NCI-H345 (cell line): ENCODE measurements at places on chromosomes 13 and 19.

DNA sequence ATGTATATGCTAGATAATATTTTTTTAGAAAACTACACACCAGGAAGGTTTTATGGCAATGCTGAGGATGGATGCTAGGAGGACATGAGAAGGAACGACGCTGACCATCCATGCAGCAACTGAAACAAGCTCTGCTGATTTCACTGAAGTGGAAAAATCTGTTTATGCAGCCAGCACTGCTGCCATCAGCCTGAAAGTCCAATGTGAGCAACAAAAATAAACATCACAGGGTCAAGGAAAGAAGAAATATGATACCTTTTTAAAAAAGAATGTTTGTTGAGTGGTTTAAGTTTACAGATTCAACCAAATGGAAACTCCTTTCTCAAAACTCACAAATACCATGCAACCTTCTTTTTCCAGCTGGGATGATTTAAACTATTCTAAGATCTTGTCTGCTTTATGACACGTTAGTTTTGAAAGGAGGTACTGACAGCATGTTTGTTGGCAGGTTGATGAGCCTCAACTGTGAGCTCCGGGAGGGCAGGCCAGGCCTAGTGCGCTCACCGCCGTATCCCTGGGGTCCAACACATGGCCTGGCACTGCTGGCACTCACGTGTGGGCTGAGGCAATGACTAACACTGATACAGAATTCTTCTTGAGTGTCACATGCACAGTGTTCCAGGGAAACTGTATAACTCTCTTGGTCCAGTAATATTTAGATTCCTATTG is 46.8 kb downstream of the LATS2 start:
- DNase-seq, result no peak

GRCh38 chr13:50512474-50513299 is 330.8 kb downstream of the DLEU7 start:
- DNase-seq, result no peak

- DNase-seq, result peak; percentile 10
Observed at GRCh38 chr19:49585023-49585422, 3.9 kb downstream of the PRRG2 start.

GRCh38 chr13:32257649-32258048 is 57.5 kb downstream of the ZAR1L start:
- DNase-seq, result peak; percentile 14

DNA sequence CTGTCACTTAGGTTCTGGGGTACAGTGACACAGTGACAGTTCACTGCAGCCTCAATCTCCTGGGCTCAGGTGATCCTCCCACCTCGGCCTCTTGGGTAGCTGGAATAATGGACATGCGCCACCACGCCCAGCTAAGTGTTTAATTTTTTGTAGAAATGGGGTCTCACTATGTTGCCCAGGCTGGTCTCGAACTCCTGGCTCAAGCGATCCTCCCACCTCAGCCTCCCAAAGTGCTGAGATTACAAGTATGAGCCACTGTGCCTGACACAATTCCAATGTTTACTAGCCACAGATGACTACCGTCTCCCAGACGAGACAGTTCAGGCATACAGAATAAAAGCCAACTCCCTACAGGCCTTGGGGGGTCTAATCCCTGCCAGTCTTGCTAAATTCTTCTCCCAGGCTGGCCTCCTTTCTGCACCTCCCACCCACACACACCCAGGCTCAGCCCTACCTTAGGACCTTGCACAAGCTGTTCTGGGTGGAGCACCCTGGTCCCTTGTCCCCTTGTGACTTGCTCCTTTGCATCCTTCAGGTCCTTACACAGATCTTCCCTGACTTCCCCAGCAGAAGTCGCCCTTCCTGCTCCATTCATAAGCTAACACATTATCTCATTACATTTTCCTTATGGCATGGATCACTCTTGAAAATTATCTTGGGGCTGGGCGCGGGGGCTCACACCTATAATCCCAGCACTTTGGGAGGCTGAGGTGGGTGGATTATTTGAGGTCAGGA is 106.4 kb downstream of the INSR start:
- no peak for DNase-seq

GRCh38 chr13:44719857-44720671 is 143.9 kb upstream of the TSC22D1 start:
- DNase-seq, result no peak

DNA sequence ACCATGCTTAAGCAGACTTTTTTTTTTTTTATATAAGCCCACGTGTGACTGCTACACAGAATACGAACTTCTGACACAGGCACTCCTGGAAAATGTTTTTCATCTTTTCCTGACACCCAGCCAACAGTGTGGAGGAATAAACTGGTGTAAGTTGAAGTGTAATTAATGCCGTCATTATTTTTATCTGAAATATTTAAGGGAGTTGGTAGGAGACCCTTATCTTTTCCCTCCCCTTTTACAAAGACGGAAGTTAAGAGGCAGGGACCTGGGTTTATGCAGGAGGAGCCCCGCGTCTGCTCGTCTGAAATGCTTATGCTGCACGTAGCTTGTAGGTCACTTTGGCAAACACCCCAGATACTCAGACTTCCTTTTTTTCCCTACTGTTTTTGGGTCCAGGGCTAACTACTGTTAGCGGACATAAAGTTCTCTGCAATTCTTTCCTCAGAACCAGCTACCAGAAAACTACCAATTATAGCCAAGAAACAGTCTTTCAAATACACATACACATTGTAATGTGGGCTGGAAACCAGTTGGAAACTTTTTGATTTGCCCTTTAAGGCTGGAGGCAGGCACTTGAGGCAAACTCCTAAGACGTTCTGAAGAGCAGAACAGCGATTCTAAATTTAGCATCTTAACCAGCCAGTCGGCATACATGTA is 50.8 kb downstream of the EFNB2 start:
- DNase-seq, result no peak

GRCh38 chr13:31119966-31120700 is 41.6 kb downstream of the HSPH1 start:
- DNase-seq, result peak; percentile 71

DNA sequence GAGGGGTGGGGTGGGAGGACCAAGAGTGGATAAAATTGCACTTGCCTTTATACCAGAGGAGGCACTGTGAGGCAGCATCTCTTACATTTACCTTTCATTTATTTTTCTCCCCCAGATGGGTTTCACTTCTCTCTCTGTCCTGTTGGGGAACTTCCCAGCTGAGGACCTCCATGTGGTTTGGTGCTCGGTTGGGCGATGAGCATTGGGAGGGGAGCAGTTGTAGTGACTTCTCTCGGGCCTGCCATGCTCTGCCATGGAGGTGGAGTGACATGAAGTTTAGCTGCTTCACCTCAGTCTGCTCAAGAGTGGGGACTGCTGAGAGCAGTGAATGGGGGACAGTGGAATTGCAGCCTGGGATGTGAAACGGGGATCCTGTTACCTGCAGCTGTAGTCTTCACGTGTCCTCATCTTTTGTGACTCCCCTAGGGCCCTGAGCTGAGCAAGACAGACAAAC is 23.1 kb upstream of the CXCL17 start:
- no peak for DNase-seq

DNA sequence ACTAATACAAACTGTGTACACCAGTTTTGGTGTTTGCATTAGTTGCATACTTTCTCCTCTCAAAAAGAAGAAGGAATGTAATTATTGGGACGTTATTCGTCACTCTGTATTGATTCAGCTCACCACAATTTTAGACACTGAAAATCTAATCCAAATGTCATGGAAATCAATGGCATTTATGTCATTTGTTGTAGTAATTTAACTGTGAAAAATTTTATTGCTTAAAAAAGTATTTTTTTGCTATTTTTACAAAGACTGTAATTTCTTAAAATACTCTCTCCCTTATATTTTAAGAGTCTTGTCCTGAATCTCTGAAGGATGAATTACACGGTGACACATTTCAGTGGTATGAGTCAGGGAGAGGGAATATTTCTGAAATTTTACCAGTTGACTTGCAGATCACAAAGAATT is 2117.6 kb downstream of the PCDH9 start:
- no peak for DNase-seq
